ENCODE measurements at places on chromosomes 11 and 22. TPM values are rescaled to one million over a fixed set of nuclear protein-coding genes. Genes with fewer than 3 reads are reported as not detected.

DNA sequence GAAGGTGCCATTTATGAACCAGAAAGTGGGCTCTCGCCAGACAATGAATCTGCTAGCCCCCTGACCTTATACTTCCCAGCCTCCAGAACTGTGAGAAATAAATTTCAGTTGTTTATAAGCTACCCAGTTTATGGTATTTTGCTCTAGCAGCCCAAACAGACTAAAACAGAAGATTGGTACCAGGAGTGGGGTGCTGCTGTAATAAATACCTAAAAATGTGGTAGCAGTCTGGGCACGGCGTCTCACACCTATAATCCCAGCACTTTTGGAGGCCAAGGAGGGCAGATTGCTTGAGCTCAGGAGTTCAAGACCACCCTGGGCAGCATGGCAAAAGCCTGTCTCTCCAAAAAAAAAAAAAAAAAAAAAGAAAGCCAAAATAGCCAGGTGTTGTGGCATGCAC lies 21.3 kb downstream of the TECTA start:
- DNase-seq, result no peak
- no peak overlapping the region for H3K27ac ChIP-seq
- H3K36me3 ChIP-seq, result no peaks in the 10 kb centered on the region
- H3K4me1 ChIP-seq, result no peaks in the 10 kb centered on the region

DNA sequence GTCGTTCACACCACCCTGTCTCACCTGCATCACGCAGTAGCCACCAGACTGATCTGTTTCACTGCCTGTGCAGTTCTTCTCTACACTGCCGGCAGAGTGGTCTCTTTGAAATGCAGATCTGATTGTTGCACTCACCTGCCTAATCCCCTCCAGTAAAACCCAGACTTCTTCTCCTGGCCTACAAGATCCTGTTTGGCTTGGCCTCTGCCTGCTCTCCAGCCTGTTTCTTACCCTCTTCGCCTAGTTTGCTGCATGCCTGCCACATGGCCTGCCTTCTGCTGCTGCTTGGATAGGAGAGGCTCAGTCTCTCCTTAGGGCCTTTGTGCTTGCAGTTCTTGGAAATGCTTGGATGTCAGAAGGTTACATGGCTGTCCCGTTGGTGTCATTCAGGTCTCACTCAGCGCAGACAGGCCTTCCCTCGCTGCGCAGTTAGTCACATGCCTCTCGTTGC lies 42.0 kb downstream of the PACS1 start:
- peaks cover 72% of the 10 kb centered on the region for H3K4me1 ChIP-seq
- no peaks in the 10 kb centered on the region for H3K36me3 ChIP-seq
- H3K27ac ChIP-seq, result peak overlapping the region; percentile 88
- no peaks in the 10 kb centered on the region for H3K27me3 ChIP-seq
- no peak for DNase-seq

- H3K4me1 ChIP-seq, result no peaks in the 10 kb centered on the region
- H3K27me3 ChIP-seq, result no peaks in the 10 kb centered on the region
- no peak overlapping the region for H3K27ac ChIP-seq
Measured at GRCh38 chr11:73757598-73757997, 3.3 kb downstream of the RAB6A start.

H19 gene
- 1.1 TPM for total RNA-seq

LRRC32 gene
- total RNA-seq, result 20.8 TPM

Data from GM12878 (cell line).